Neural progenitor cell (in vitro differentiated cells): ENCODE measurements at places on chromosomes 4 and X. TPM values are rescaled to one million over a fixed set of nuclear protein-coding genes. Genes with fewer than 3 reads are reported as not detected.

DNA sequence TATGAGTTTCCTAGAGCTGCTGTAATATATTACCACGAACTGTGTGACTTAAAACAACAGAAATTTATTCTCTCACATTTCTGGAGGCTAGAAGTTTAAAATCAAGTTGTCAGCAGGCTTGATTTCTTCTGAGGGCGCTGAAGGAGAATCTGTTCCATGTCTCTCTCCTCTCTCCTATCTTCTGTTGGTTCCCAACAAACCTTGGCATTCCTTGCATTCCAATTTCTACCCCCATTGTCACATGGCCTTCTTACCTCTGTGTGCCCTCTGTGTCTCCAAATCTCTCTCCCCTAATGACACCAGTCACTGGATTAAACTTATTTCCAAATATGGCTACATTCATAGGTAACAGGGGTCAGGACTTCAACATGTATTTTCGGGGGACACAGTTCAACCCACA lies 672.7 kb downstream of the RPA4 start:
- no peak overlapping the region for H3K27ac ChIP-seq
- H3K27me3 ChIP-seq = no peaks in the 10 kb centered on the region
- DNase-seq = peak; percentile 12
- H3K4me1 ChIP-seq = peaks cover 8% of the 10 kb centered on the region

- H3K27me3 ChIP-seq = no peaks in the 10 kb centered on the region
- no peak overlapping the region for H3K27ac ChIP-seq
- DNase-seq = no peak
- no peak overlapping the region for H3K4me3 ChIP-seq
Observed at GRCh38 chr4:137310593-137311490, 221.5 kb downstream of the PCDH18 start.

DNA sequence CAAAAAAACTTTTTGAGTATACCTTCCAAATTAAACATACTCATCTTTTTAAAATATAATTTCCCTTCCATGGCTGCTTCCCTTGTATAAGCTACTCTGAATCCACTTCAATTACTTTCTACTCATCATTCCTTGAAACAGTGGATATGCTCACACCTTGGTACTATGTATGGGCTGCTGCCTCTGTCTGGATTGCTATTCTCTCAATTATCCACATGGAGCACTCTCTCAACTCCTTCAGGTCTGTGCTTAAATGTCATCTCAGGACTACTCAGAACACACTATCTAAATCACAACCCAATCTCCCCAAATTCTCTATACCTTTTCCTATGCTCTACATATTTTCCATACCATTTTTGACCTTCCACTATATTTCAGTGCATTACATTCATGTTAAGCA lies 898.9 kb upstream of the EPHA5 start:
- H3K4me3 ChIP-seq = no peak overlapping the region
- no peak for DNase-seq
- H3K27ac ChIP-seq = no peak overlapping the region
- H3K36me3 ChIP-seq = no peaks in the 10 kb centered on the region

GRCh38 chr4:92120810-92121498 lies 182.8 kb upstream of the GRID2 start:
- no peaks in the 10 kb centered on the region for H3K4me1 ChIP-seq
- no peaks in the 10 kb centered on the region for H3K27me3 ChIP-seq
- H3K36me3 ChIP-seq = no peaks in the 10 kb centered on the region
- H3K27ac ChIP-seq = no peak overlapping the region

- no peaks in the 10 kb centered on the region for H3K36me3 ChIP-seq
- H3K27ac ChIP-seq = no peak overlapping the region
- H3K4me1 ChIP-seq = no peaks in the 10 kb centered on the region
- DNase-seq = no peak
Observed at GRCh38 chrX:39456894-39457604, 640.7 kb downstream of the BCOR start.

- DNase-seq = no peak
- H3K4me1 ChIP-seq = no peaks in the 10 kb centered on the region
- no peak overlapping the region for H3K4me3 ChIP-seq
- H3K27ac ChIP-seq = no peak overlapping the region
- H3K36me3 ChIP-seq = no peaks in the 10 kb centered on the region
Observed at GRCh38 chr4:141971869-141972268, 335.5 kb downstream of the IL15 start.

- H3K27ac ChIP-seq = no peak overlapping the region
- peaks cover 6% of the 10 kb centered on the region for H3K4me1 ChIP-seq
- no peak for DNase-seq
- no peak overlapping the region for H3K4me3 ChIP-seq
Observed at GRCh38 chr4:14641871-14642270, 360.4 kb upstream of the CPEB2 start.

DNA sequence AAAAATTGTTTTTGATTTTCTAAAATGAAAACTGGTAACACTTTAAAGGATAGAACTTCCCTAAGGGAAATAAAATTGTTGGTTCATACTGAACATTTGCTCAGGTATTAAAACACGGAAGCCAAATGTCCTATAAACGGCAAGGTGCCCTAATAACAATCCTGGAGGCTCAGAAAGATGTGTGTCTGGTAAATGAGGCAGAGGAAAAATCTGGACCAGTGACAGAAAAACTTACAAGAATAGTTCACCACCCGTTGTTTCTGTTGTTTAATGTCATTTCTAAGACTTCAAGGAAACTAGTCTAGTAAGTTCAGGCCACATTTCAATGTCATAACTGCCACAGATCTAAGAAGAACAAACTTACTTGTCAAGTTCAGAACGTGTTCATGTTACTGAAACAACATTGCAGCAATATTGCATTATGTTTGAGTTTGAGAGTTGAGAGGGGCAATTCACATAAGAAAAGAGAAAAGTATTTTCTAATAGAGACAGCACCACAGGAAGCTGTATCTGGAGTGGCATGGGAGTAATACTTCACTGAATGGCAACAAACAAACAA lies 476.6 kb downstream of the GRXCR1 start:
- H3K4me1 ChIP-seq = no peaks in the 10 kb centered on the region
- no peak for DNase-seq
- no peak overlapping the region for H3K4me3 ChIP-seq

DNA sequence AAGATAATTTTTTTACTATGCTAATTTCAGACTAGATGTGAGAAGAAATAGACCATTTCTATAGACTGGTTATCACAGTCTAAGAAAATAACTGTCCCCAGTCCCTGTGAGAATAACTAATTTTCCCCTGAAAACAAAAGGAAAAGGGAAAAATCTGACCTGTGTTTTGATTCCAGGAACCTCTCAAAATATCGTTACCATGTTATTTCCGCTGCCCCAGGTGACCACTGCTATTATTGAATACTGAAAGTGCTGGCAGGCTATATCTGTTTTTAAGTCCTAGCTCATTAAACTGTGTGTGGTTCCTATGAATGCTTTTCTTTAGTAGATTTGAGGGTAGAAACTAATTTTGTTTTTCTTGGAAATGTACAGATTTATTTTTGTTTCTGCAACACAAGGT lies 83.6 kb downstream of the GAB1 start:
- no peak for DNase-seq
- no peaks in the 10 kb centered on the region for H3K27me3 ChIP-seq
- no peaks in the 10 kb centered on the region for H3K36me3 ChIP-seq
- no peak overlapping the region for H3K4me3 ChIP-seq
- no peaks in the 10 kb centered on the region for H3K4me1 ChIP-seq
- H3K27ac ChIP-seq = no peak overlapping the region

DNA sequence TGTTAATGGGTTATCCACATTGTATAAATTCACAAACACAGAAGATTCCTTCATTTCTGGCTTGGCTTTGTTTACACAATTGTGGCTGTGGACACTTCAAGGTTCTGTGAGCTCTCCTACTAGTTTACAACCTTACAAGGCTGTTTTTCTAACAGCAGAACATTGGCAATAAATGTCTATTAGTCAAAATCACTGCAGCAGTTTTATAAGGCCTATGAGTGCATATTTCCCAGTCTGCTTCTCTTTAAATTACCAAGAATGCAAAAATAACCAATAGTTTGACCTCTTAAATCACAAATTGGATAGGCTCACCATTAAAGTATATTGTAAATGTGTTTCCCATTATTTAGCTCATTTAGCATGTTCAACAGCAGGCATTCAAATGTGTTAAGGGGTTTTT lies 239.2 kb downstream of the DKK2 start:
- no peaks in the 10 kb centered on the region for H3K27me3 ChIP-seq
- H3K4me1 ChIP-seq = no peaks in the 10 kb centered on the region
- no peak overlapping the region for H3K27ac ChIP-seq
- no peak for DNase-seq
- H3K36me3 ChIP-seq = no peaks in the 10 kb centered on the region
- no peak overlapping the region for H3K4me3 ChIP-seq

GRCh38 chrX:131047180-131047579 lies 11.0 kb upstream of the ARHGAP36 start:
- H3K4me3 ChIP-seq = no peak overlapping the region
- no peak overlapping the region for H3K27ac ChIP-seq
- peaks cover 4% of the 10 kb centered on the region for H3K4me1 ChIP-seq
- no peaks in the 10 kb centered on the region for H3K27me3 ChIP-seq
- H3K36me3 ChIP-seq = no peaks in the 10 kb centered on the region
- DNase-seq = no peak

- DNase-seq = no peak
- no peaks in the 10 kb centered on the region for H3K27me3 ChIP-seq
- H3K36me3 ChIP-seq = no peaks in the 10 kb centered on the region
- no peak overlapping the region for H3K4me3 ChIP-seq
- no peaks in the 10 kb centered on the region for H3K4me1 ChIP-seq
Observed at GRCh38 chr4:8235224-8235623, 34.3 kb upstream of the HTRA3 start.

DNA sequence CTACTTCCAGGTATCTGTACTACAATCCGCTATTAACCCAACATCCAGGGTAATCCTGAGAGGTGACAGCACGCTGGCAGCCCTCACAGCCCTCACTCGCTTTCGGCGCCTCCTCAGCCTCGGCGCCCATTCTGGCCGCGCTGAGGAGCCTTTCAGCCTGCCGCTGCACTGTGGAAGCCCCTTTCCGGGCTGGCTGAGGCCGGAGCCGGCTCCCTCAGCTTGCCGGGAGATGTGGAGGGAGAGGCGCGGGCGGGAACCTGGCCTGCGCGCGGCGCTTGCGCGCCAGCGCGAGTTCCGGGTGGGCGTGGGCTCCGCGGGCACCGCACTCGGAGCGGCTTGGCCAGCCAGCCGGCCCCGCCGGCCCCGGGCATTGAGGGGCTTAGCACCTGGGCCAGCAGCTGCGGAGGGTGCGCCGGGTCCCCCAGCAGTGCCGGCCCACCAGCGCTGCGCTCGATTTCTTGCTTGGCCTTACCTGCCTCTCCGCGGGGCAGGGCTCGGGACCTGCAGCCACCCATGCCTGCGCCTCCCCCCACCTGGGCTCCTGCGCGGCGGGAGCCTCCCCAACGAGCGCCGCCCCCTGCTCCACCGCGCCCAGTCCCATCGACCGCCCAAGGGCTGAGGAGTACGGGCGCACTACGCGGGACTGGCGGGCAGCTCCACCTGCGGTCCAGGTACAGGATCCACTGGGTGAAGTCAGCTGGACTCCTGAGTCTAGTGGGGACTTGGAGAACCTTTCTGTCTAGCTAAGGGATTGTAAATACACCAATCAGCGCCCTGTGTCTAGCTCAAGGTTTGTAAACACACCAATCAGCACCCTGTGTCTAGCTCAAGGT lies 87.3 kb downstream of the PRSS12 start:
- H3K4me1 ChIP-seq = no peaks in the 10 kb centered on the region
- no peaks in the 10 kb centered on the region for H3K36me3 ChIP-seq
- no peaks in the 10 kb centered on the region for H3K27me3 ChIP-seq
- H3K4me3 ChIP-seq = no peak overlapping the region
- DNase-seq = no peak

The SRPK3 gene
- not detected in 2 replicates for total RNA-seq

The CLCN5 gene
- total RNA-seq = 8.7 and 11.4 TPM in 2 replicates

The SPACA5 gene
- 9.6 TPM in 1 of 2 replicates, not detected in the other for total RNA-seq

The ABLIM2 gene
- 0.24 and 1.2 TPM in 2 replicates for total RNA-seq

The STOX2 gene
- total RNA-seq = 11.6 and 13.3 TPM in 2 replicates

The FATE1 gene
- not detected in 2 replicates for total RNA-seq

The PASD1 gene
- not detected in 2 replicates for total RNA-seq

The CSAG3 gene
- not detected in 2 replicates for total RNA-seq

The CRMP1 gene
- total RNA-seq = 91.4 and 140 TPM in 2 replicates

The RNF128 gene
- 0.06 TPM in 1 of 2 replicates, not detected in the other for total RNA-seq

The TBC1D9 gene
- total RNA-seq = 8.8 and 11.3 TPM in 2 replicates

The ART3 gene
- total RNA-seq = not detected in 2 replicates

The COX18 gene
- 20.3 and 30.4 TPM in 2 replicates for total RNA-seq

The SUPT20HL2 gene
- total RNA-seq = not detected in 2 replicates
